ENCODE measurements at places on chromosomes 11 and 22. TPM values are rescaled to one million over a fixed set of nuclear protein-coding genes. Genes with fewer than 3 reads are reported as not detected.

Gene KCNK4
- not detected for total RNA-seq

GRCh38 chr11:71452199-71453036 lies 585 bp upstream of the NADSYN1 start:
- H3K4me1 ChIP-seq = peaks cover 11% of the 10 kb centered on the region
- H3K27ac ChIP-seq = no peak overlapping the region
- peak overlapping the region; percentile 39 for H3K4me3 ChIP-seq
- peak; percentile 23 for DNase-seq
- no peaks in the 10 kb centered on the region for H3K27me3 ChIP-seq
- H3K36me3 ChIP-seq = peaks cover 10% of the 10 kb centered on the region

DNA sequence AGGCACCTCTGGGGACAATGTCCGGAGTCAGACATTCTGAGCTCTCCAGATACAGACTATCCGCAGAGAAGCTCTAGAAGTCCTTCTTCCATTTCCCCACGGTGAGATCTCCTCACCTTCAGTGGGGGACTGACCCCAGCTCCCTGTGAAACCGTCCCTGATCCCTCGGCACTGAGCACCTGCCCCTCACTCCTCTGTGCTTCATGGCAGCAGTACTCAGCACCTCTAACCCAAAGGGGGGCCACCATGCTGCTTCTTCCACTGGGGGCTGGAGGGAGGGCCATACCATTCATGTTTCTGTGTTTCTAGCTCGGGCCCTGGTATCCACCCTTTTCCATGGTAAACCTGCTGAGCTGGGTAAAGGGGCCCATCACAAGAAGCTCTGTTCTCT lies 321.7 kb downstream of the BRD1 start:
- no peaks in the 10 kb centered on the region for H3K27me3 ChIP-seq
- no peak overlapping the region for H3K4me3 ChIP-seq
- no peaks in the 10 kb centered on the region for H3K36me3 ChIP-seq
- DNase-seq = no peak
- H3K27ac ChIP-seq = no peak overlapping the region

- no peak overlapping the region for H3K27ac ChIP-seq
- no peaks in the 10 kb centered on the region for H3K4me1 ChIP-seq
- no peaks in the 10 kb centered on the region for H3K27me3 ChIP-seq
- H3K36me3 ChIP-seq = no peaks in the 10 kb centered on the region
- no peak for DNase-seq
These were observed 9.0 kb upstream of the PCF11 start for GRCh38 chr11:83147895-83148294.

Gene NELL1
- total RNA-seq = 7.4 TPM

Gene OR51M1
- total RNA-seq = not detected

DNA sequence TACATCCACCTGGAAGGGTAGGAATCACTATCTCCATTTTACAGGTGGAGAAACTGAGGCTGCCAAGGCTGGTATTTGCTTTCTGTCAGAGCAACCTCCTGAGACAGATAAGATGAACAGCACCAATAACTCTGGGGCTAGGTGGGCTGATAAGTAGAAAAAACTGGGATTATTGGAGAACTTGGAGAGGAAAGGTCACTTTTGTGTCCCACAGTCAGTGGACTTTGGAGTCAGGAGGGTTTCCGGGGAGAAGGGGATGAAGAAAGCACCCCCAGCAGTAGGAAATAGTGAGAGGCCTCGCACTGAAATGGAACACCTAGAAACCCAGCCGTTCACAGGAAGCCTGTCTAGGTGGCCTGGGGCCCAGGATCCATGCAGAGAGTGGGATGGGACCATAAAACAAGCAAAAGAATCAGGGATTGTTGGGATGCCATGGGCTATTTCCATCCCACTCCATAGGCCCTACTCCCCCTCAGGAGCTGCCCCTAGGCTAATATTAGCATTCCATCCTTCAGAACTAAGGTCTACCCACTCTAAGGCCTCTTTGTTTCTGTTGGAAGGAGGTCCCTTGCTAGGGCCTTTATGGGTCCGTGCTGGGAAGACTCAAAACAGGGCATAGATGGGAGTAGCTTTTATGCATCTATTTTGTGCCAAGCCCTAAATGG lies 31.0 kb upstream of the FCHSD2 start:
- no peak overlapping the region for H3K4me3 ChIP-seq
- no peak for DNase-seq
- H3K27ac ChIP-seq = no peak overlapping the region
- no peaks in the 10 kb centered on the region for H3K36me3 ChIP-seq
- no peaks in the 10 kb centered on the region for H3K27me3 ChIP-seq

DNA sequence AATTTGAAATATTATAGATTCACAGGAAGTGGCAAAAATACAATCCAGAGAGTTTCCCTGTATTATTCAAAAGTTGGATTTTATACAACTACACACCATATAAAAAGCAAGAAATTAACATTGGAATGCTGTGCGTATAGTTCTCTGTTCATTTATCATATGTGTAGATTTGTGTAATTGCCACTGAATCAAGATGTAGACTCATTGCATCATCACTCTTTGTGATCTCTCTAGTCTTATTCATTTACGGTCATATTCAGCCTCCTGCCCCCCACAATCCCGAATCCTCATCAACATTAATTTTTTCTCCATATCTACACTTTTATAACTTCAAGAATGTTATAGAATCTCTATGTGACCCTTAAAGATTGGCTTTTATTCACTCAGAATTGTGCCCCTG lies 390.6 kb upstream of the B3GAT1 start:
- H3K4me1 ChIP-seq = peaks cover 7% of the 10 kb centered on the region
- H3K4me3 ChIP-seq = no peak overlapping the region
- no peaks in the 10 kb centered on the region for H3K36me3 ChIP-seq
- no peak for DNase-seq
- H3K27ac ChIP-seq = no peak overlapping the region

Measured in cardiac muscle cell (in vitro differentiated cells and primary cell).